Neural crest cell (in vitro differentiated cells): ENCODE measurements at places on chromosomes 7 and 10.

GRCh38 chr10:129908406-129908805, 55.7 kb downstream of the EBF3 start:
- DNase-seq = no peak

GRCh38 chr10:75493464-75493863, 62.0 kb downstream of the LRMDA start:
- no peak for DNase-seq

GRCh38 chr7:33744293-33745075, 160.9 kb upstream of the BMPER start:
- DNase-seq = no peak

- peak; percentile 23 for DNase-seq
These were observed 973.5 kb downstream of the ANKRD7 start for GRCh38 chr7:119197877-119198527.
